ENCODE measurements at places on chromosomes 2 and 18. TPM values are rescaled to one million over a fixed set of nuclear protein-coding genes. Genes with fewer than 3 reads are reported as not detected.

Gene INPP4A
- 36.9 TPM for total RNA-seq

Gene PTRHD1
- 46.9 TPM for total RNA-seq

- H3K4me1 ChIP-seq, result peaks cover 9% of the 10 kb centered on the region
- peaks cover 7% of the 10 kb centered on the region for H3K36me3 ChIP-seq
- no peaks in the 10 kb centered on the region for H3K27me3 ChIP-seq
- no peak overlapping the region for H3K27ac ChIP-seq
- DNase-seq, result peak; percentile 63
These were observed 51.7 kb upstream of the SMIM21 start for GRCh38 chr18:75478996-75479880.

Gene SERPINB3
- total RNA-seq, result not detected

Gene IL36G
- 0.70 TPM for total RNA-seq

GRCh38 chr2:75657798-75658197 is 11.2 kb downstream of the MRPL19 start:
- peaks cover 27% of the 10 kb centered on the region for H3K36me3 ChIP-seq
- no peaks in the 10 kb centered on the region for H3K27me3 ChIP-seq
- no peak for DNase-seq
- no peak overlapping the region for H3K27ac ChIP-seq

Gene GALNT13
- total RNA-seq, result 5.2 TPM

- H3K27me3 ChIP-seq, result no peaks in the 10 kb centered on the region
- H3K4me1 ChIP-seq, result no peaks in the 10 kb centered on the region
- H3K27ac ChIP-seq, result no peak overlapping the region
- H3K4me3 ChIP-seq, result no peak overlapping the region
- no peaks in the 10 kb centered on the region for H3K36me3 ChIP-seq
- no peak for DNase-seq
These were observed 400.6 kb downstream of the THSD7B start for GRCh38 chr2:137165968-137166367.

- no peaks in the 10 kb centered on the region for H3K27me3 ChIP-seq
- H3K4me1 ChIP-seq, result 0 out of 2 replicates have a peak, but pooled peaks cover 3% of the 10 kb centered on the region
- no peaks in the 10 kb centered on the region for H3K36me3 ChIP-seq
- no peak overlapping the region for H3K4me3 ChIP-seq
- H3K27ac ChIP-seq, result no peak overlapping the region
- no peak for DNase-seq
These were observed 219.1 kb downstream of the ALK start for GRCh38 chr2:29702276-29702675.

- peak; percentile 38 for DNase-seq
- H3K4me3 ChIP-seq, result no peak overlapping the region
- no peaks in the 10 kb centered on the region for H3K36me3 ChIP-seq
- no peak overlapping the region for H3K27ac ChIP-seq
These were observed 156.1 kb downstream of the LDLRAD4 start for GRCh38 chr18:13374468-13375301.

GRCh38 chr2:16438613-16439321 is 226.9 kb downstream of the CYRIA start:
- no peaks in the 10 kb centered on the region for H3K36me3 ChIP-seq
- DNase-seq, result no peak
- no peak overlapping the region for H3K27ac ChIP-seq

Gene ACMSD
- total RNA-seq, result not detected

Gene CFAP221
- 0.23 TPM for total RNA-seq

- H3K27ac ChIP-seq, result no peak overlapping the region
- no peaks in the 10 kb centered on the region for H3K27me3 ChIP-seq
- no peak overlapping the region for H3K4me3 ChIP-seq
- no peaks in the 10 kb centered on the region for H3K36me3 ChIP-seq
- DNase-seq, result no peak
These were observed 70.1 kb upstream of the STPG4 start for GRCh38 chr2:47225061-47225783.

DNA sequence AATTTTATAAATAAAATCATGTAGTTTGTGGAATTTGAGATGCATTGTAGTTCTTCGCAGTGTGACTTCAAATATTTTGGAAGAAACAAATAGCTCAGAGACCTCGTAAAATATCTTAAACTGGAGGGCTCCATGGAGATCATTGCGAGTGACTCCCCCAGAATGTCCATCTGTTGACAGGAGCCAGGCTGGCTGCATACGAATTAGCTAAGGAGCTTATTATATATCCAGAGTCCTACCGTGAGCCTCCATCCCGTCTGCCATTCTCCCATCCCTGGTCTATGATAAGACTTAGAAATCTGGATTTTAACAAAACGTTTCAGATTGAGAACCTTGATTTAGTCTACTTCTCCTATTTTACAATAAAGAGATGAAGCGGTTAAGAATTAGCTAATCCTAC is 80.2 kb downstream of the MSH2 start:
- H3K4me1 ChIP-seq, result peaks cover 26% of the 10 kb centered on the region
- no peak for DNase-seq
- H3K4me3 ChIP-seq, result no peak overlapping the region
- no peaks in the 10 kb centered on the region for H3K27me3 ChIP-seq

GRCh38 chr18:43563780-43564179 is 286.5 kb upstream of the SYT4 start:
- H3K27ac ChIP-seq, result no peak overlapping the region
- no peak overlapping the region for H3K4me3 ChIP-seq
- peak; percentile 75 for DNase-seq
- H3K27me3 ChIP-seq, result no peaks in the 10 kb centered on the region
- H3K4me1 ChIP-seq, result no peaks in the 10 kb centered on the region

DNA sequence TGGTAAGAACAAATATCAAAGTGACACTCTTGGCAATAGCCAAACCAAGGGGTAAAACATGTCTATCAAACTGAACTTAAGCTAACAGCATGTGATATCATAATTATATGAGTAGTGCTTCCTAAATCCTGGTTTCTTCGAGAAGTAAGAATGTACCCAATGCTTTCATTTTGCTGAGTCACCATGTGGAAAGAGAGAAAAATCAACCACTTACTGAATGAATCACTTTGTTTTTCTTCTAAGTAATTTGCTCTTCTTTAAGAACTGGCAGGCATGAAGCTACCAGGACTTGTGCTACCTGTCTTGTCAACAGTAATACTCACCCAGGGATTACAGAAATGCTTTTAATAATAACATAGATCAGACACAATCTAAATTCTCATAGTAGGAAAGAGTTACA is 19.0 kb upstream of the DUSP19 start:
- H3K36me3 ChIP-seq, result no peaks in the 10 kb centered on the region
- H3K27ac ChIP-seq, result no peak overlapping the region
- H3K4me3 ChIP-seq, result no peak overlapping the region
- H3K4me1 ChIP-seq, result peaks cover 6% of the 10 kb centered on the region
- H3K27me3 ChIP-seq, result no peaks in the 10 kb centered on the region

Gene ADAM23
- 12.0 TPM for total RNA-seq

Gene LYG1
- total RNA-seq, result not detected

DNA sequence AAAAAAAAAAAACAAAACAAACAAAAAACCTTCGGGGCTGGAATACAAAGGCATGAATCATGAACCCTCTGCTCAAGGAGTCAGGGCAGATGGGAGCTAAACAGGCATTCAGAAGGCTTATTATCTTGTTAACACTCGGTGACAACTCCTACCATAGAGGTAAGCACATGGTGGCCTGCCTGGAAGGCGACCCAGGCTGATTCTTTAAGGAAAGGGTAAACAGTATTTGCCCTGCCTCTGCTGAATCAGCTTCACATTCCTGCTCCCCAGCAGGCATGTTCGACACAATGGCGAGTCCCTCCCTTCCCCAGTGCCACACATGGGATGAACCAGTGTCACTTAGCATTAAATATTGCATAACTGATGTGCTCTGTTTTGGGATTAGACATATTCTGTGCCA is 191.9 kb downstream of the ARL4C start:
- H3K27ac ChIP-seq, result no peak overlapping the region
- peaks cover 5% of the 10 kb centered on the region for H3K4me1 ChIP-seq
- peak; percentile 61 for DNase-seq
- H3K27me3 ChIP-seq, result no peaks in the 10 kb centered on the region
- H3K36me3 ChIP-seq, result no peaks in the 10 kb centered on the region

- no peaks in the 10 kb centered on the region for H3K4me1 ChIP-seq
- H3K36me3 ChIP-seq, result peaks cover 41% of the 10 kb centered on the region
These were observed 29.7 kb downstream of the HADHA start for GRCh38 chr2:26214759-26215158.

- H3K36me3 ChIP-seq, result peaks cover 12% of the 10 kb centered on the region
- no peak overlapping the region for H3K4me3 ChIP-seq
- peaks cover 28% of the 10 kb centered on the region for H3K4me1 ChIP-seq
- H3K27ac ChIP-seq, result no peak overlapping the region
- DNase-seq, result no peak
These were observed 2.3 kb downstream of the LGALSL start for GRCh38 chr2:64456293-64456692.

GRCh38 chr2:16375351-16375750 is 290.3 kb downstream of the CYRIA start:
- H3K27ac ChIP-seq, result no peak overlapping the region
- H3K27me3 ChIP-seq, result no peaks in the 10 kb centered on the region
- H3K4me3 ChIP-seq, result no peak overlapping the region
- no peaks in the 10 kb centered on the region for H3K4me1 ChIP-seq
- no peak for DNase-seq

Gene PFN4
- total RNA-seq, result 0.28 TPM

DNA sequence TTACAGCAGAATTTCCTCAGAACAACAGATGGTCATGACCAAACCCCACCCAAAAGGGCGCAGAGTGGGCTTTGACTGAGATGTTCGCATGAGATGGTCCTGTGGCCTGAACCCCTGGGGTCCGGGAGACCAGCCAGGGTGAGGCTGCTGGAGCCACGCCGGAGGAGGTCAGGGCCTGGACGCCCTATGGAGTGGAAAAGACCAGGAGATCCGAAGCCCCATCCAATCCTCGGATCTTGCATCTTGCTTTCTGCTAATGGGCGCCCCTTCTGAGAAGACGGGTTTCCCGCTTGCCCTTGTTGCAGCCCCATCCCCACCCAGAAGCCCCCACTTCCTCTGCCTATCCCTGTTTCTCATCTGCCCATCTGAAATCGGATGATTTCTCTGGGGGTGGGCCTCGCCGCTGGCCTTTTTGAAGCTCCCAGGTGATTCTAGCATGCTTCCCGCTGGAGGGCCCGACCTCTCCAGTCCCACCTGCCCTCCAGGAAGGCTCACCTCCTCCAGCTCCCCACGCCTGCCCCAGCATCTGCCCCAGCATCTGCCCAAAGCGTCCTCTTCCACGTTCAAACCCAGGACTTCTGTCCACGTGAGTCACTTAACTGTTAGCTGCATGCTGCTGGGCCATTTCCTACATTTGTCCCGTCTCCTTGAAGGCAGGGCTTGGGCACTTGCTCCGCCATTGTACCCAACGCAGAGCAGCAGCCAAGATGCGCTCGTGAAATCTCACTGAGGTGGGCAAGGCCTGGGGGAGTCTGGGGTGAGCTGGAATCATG is 4.3 kb upstream of the CNDP1 start:
- no peak overlapping the region for H3K4me3 ChIP-seq
- no peak for DNase-seq
- no peaks in the 10 kb centered on the region for H3K36me3 ChIP-seq
- no peaks in the 10 kb centered on the region for H3K4me1 ChIP-seq

- peaks cover 7% of the 10 kb centered on the region for H3K4me1 ChIP-seq
- no peaks in the 10 kb centered on the region for H3K36me3 ChIP-seq
- no peaks in the 10 kb centered on the region for H3K27me3 ChIP-seq
- no peak overlapping the region for H3K4me3 ChIP-seq
These were observed 293.0 kb upstream of the EPC2 start for GRCh38 chr2:148351437-148352143.

DNA sequence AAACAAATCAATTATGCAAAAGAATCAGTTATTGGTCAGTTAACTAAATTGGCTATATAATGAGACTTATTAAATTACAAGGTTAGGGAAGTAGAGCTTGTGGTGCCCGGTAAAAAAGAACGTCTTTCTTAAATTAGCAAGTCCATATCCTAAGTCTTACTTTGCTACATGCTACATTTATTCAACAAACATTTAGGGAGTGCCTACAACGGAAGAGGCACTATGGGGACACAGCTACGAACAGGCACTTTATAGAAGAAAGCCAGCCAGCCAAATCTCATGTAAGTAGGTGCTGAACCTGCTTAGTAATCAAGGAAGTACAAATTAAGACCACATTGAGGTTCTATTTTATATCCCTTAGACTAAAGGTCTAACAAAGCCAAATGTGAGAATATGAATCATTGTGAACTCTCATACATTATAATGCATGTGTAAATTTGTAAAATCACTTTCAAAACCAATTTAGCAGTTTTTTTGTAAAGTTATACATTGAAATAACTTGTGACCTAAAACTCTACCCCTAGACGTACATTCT is 59.9 kb downstream of the PDK1 start:
- H3K4me3 ChIP-seq, result no peak overlapping the region
- no peaks in the 10 kb centered on the region for H3K4me1 ChIP-seq
- no peak for DNase-seq
- H3K27ac ChIP-seq, result no peak overlapping the region
- H3K27me3 ChIP-seq, result no peaks in the 10 kb centered on the region

Gene DSC2
- 20.4 TPM for total RNA-seq

Gene RAB27B
- total RNA-seq, result 0.31 TPM

Gene ANO7
- 5.1 TPM for total RNA-seq

DNA sequence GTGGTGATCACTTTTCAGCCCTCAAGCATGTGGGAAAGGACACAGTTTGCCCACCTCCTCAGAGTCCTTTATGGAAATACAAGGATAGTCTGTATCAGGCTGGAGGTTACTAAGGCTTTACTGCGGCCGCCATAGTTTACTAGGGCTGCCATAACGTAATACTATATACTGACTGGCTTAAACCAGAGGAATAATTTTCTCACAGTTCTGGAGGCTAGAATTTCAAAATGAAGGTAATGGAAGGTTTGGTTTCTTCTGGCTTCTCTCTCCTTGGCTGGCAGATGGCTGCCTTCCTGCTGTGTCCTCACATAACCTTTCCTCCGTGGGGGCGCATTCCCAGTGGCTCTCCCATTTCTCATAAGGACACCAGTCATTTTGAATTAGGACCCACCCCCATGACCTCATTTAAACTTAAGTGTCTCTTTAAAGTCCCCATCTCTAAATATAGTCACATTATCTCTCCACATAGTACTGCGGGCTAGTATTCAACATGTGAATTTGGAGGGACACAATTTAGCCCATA is 12.5 kb upstream of the ATIC start:
- H3K36me3 ChIP-seq, result no peaks in the 10 kb centered on the region
- no peak overlapping the region for H3K4me3 ChIP-seq
- H3K27me3 ChIP-seq, result no peaks in the 10 kb centered on the region
- no peak for DNase-seq

Gene REG3A
- not detected for total RNA-seq

DNA sequence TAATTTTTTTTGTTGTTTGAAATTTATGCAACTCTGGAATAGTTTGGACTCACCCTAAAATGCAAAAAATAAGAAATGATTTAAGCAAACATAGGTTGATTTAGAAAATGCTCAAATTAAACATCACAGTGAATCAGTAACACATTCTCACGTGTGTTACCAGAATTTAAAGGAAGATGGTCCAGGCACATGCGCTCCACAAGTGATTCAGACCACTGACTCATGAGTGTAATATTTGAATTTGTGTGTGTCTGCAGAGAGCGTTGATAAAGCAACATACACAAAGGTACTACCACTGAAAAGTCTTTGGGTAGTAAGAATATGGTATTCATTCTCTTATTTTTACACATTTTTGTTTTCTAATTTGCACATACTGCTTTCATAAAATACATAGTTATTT is 7.9 kb downstream of the SS18 start:
- peaks cover 20% of the 10 kb centered on the region for H3K36me3 ChIP-seq
- H3K27me3 ChIP-seq, result no peaks in the 10 kb centered on the region
- no peak for DNase-seq
- no peak overlapping the region for H3K4me3 ChIP-seq
- no peaks in the 10 kb centered on the region for H3K4me1 ChIP-seq
- no peak overlapping the region for H3K27ac ChIP-seq

Measured in GM23338 (cell line).